Left renal pelvis (tissue), 4 donors: ENCODE measurements at places on chromosomes 11 and 22. TPM values are rescaled to one million over a fixed set of nuclear protein-coding genes. Genes with fewer than 3 reads are reported as not detected.

C11orf42 gene
- 0.23 TPM for polyA plus RNA-seq

XBP1 gene
- polyA plus RNA-seq: 169 TPM

LRFN4 gene
- polyA plus RNA-seq: 13.1 TPM

PHOX2A gene
- polyA plus RNA-seq: not detected

BIK gene
- 1.0 TPM for polyA plus RNA-seq

- DNase-seq: no peak
Measured at GRCh38 chr11:3867209-3868091, 12.0 kb downstream of the STIM1 start.

KCTD17 gene
- 26.0 TPM for polyA plus RNA-seq

TSPAN18 gene
- 47.8 TPM for polyA plus RNA-seq
